ENCODE measurements at places on chromosomes 4 and X.

DNA sequence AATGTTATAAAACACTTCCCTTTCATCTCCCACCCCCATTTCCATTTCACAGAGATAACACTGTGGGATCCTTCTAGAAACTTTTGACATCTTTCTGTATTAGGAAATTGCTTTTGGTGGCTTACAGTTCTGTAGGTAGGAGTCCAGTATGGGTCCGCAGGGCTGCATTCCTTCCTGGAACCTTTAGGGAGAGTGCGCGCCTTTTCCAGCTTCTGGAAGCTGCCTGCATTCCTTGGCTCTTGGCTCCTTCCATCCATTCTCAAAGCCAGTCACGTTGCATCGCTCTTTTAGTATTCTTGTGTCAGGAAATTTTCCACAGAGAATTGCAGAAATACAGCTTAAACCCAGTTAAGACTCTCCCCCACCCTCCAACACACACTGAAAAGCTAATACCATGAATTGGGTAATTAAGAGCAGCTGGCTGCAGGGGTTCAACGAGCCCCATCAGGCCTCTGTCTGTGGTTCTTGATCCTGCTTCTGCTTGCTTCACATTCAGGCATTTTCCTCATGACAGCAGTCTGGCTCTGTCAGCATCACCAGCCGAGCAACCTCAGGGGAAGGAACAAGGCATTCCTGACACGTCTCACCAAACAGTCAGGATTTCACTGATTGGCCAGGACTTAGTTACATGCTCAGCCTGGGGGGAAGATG, 48.8 kb downstream of the SEPTIN11 start:
- DNase-seq = no peak

- DNase-seq = no peak
These were observed 8.5 kb downstream of the CNKSR2 start for GRCh38 chrX:21382715-21383114.

GRCh38 chr4:140049849-140050637, 103.9 kb downstream of the MAML3 start:
- peak; percentile 11 for DNase-seq

GRCh38 chrX:50988649-50989048, 78.1 kb downstream of the BMP15 start:
- no peak for DNase-seq

DNA sequence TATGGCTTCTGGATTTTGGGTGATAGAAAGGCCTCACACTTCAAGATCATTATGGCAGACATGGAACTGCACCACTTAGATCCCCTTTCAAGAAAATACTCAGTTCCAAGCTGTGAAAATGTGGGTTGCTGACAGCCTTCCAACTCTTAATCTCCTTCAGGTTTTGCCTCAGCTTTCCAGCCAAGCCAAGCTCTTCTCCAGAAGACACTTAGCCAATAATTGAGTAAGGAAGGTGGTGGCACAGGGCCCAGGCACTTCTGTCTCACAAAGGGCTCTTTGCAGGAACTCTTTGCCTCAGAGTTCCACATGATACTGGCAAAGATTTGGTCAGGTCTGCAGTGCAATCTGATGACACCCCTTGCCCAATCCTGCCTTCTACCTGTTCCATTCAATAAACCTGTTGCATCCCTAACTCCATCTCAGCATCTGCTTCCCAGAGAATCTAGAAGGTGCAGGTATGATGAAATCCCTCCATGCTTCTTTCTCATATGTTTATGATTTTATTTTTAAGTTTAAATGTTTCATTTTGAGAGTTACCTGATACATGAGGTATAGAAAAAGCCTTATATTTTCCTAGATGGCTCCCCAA, 30.6 kb downstream of the ANXA5 start:
- no peak for DNase-seq

GRCh38 chr4:47837908-47838294, at the start of gene CORIN:
Gene CORIN, minus strand, starts transcription at chr4:47838067. Its CDS starts 118 bp downstream, at chr4:47837949.
- DNase-seq = no peak

- no peak for DNase-seq
These were observed 227.7 kb downstream of the VEGFC start for GRCh38 chr4:176565049-176565448.

- DNase-seq = no peak
These were observed 2.9 kb downstream of the HPGDS start for GRCh38 chr4:94339779-94340178.

- no peak for DNase-seq
These were observed 17.8 kb downstream of the ZCCHC4 start for GRCh38 chr4:25330335-25330734.

DNA sequence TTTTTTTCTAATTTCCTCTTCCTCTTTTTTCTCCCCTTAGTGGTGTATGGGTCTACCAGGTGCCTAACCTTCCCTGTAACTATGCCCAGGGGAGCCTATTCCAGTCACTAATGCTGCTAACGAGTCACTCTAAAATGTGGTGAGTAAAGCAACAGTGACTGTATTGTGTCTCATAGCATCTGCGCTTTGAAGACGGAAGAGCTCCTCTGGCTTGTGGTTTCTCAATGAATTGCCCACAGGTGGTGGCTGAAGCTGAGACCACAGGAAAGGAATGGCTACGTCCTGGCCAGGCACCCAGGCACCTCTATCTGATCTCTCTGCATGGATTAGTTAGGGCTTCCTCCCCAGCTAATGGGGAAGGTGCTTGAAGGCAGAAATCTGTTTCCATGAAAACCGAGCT, 763.5 kb upstream of the FRG1 start:
- DNase-seq = no peak

- DNase-seq = no peak
These were observed 53.9 kb downstream of the FAT4 start for GRCh38 chr4:125368671-125369081.

DNA sequence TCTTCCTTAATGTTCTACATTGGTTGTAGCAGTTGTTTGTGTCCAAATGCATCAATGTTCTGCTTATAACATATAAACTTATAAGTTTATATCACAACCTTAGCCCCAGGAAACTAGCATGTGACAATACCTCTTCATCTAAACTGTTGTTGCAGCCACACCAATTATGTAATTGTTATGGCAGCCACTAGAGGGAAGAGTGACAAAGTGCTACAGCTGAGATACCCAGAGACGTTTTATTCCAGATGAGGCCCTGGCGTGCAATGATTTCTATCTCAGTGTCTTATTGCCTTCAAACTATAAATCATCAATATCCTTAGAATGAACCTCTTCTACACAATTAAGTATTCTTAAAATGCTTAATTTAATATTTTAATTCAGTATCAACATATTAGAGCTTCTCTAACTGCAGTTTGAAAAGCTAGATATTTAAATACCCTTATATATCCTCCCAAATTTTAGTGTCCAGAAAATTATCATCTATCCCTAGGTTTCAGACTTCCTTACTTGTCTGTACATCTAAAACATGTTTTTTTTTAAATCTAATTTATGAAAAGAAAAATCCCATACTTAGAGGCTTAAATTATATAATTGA, 171.6 kb downstream of the PCDH10 start:
- DNase-seq = no peak

DNA sequence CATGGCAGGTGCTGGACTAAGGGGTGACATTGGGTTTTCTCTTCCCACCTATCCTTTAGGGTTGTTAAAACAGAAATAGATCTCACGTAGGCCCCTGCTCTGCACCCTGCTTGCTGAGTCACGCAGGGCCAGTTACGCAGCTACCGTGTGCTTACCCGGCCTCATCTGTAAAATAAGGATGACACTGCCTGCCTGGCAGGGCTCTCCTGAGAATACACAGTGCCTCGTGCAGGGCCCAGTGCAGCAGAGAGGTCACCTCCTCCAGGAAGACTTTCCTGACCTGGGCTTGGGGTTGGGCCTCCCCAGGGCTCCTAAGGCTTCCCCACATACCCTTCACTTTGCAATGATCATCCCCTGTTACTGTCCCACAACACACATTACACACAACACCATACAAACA, 33.6 kb upstream of the JAKMIP1 start:
- no peak for DNase-seq
